ENCODE measurements at places on chromosomes 2 and 18. TPM values are rescaled to one million over a fixed set of nuclear protein-coding genes. Genes with fewer than 3 reads are reported as not detected.

GRCh38 chr2:1625281-1626001, 118.9 kb downstream of the PXDN start:
- peak; percentile 87 for DNase-seq

DNA sequence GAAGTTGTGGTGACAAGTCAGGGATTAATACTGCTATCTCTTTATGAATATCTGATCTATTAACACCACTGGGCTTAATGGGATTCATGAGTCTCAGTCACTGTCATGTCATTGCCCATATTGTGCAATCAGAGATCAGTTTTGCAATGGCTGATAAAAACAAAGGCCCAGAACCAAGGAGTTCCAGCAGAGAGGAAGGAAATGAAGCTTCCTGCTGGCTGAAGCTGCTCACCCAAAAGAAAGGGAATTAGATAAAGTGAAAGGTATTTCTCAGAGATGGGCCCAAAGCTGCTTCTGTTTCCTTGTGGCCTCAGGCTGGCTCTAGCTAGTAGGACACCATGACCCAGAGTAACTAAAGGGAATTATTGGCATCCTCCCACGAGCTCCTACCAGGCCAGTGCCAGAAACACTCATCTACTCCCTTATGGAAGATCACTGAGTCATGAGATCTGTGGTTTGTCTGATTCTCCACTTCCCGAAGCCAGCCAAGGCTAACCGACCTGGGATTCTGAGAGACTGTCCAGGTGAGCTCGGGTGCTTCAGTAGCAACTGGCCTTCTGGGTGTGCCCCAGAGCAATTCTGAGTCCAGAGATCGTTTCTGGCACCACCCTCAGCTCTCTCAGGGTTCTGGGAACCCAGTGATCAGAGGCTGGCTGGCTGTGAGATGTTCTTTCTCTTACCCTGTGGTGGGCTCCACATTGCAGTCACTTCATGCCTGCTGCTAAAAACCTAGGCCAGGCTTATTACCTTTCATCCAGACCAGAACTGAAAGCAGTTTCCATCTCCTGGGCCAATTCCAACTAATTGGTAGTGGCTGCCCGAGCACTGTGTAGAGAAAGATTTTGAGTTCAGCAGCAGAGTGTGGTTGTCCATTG, 129.5 kb upstream of the PELI1 start:
- peak; percentile 17 for DNase-seq

DNA sequence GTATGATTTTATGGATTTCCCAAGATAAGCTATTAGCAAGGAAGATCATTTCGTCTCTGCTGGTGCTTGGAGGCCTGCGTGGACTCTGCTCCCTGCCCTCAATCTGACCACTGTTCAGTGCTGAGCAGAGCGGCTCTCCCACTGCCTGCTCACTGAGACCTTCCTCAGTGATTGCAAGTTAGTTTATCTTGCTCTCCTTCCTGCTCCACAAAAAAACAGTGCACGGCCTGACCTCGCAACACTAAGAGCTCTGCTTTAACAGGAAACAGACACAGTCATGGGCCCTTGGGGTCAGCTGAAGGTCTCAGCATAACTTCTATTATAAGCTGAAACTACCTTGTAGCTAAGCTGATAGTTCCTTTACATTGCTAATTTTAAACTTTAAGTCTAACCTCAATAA, 53.1 kb downstream of the PRELID3A start:
- no peak for DNase-seq

- no peak for DNase-seq
These were observed 29.1 kb upstream of the INO80D start for GRCh38 chr2:206115026-206115578.

DNA sequence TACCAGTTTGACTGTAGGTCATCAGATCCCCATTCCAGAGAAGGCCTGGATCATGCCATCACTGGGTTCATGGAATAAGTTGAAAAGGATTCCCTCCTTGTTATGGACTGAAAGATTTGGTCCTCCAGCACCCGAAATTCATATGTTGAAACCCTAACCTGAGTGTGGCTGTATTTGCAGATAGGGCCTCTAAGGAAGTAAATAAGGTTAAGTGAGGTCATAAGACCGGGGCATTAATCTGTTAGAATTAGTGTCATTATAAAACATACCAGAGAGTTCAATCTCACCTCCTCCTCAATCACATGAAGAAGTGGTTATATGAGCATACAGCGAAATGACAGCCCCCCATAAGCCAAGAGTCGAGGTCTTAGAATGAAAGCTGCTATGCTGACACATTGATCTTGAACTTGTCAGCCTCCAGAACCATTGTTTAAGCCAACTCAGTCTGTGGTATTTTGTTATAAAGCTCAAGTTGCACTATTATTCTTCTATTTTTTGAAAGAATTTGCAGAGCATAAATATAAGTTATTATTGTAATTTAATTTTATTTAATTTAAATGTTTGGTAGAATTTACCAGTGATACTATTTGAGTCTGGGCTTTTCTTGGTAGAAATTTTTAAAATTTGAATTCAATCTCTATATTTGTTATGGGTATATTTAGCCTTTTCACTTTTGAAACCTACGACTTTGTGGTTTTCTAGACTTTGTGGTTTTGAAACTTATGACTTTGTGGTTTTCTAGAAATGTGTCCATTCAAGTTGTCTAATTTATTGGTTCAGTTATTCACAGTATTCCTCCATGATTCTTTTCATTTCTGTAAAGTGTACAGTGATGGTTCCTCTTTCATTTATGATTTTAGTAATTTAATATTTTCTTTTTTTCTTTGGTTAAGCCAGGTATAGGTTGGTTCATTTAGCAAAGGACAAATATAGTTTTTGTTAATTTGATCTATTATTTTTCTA, 1206.7 kb upstream of the CDH2 start:
- no peak for DNase-seq

The UCN gene
- total RNA-seq: 11.2 TPM

The MC4R gene
- total RNA-seq: not detected

- DNase-seq: no peak
These were observed 686.8 kb upstream of the ZEB2 start for GRCh38 chr2:145206496-145207281.

DNA sequence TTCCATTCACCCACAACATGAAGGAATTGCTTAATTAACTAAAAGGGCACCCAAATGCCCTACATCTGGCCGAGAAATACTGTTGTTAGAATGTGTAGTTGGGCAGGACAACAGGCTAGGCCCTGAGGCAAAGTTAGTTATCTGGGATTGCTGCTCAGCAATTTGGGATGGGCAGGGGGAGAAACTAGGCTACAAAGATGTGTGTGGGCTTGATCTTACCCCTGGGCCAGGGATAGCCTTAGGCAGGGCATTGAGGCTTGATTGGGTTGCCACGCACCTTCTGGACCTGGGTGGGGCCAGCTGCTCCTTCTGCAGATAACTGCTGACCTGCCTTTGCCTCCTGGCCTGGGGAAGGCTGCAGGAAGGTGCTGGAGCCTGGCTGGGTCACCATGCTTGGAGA, 9.4 kb downstream of the IL18RAP start:
- no peak for DNase-seq

The FBXO36 gene
- total RNA-seq: 8.4 TPM

GRCh38 chr18:13441736-13442135, 223.2 kb downstream of the LDLRAD4 start:
- DNase-seq: no peak

DNA sequence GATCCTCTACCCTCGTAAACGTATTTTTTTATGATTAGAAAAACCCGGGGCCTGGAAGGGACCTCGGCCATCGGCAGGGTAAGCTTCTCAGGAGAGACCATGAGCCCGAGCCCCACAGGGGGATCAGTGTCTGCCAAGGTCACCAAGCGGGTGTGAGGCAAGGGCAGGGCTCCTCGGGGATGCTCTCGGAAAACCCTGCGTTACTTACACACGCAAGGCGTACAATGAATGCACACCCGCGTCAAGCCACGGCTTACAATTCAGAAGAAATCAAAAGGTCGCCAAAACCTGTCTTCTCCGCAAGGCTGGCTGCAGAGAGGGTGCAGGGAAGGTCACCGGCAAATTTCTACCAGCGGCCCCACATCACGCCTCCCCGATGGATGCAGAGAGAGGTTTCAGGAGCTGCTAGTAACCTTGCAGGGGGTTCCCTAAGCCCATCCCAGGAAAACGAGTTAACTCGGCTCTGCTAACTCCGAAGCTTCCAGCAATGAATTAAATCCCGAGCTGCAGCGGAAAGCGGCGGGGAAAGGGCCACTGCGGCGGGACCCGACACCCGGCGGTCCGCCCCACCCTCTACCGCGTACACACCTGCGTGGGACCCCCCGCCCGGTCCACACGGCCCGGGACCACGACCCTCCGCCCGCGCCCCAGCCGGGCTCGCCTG, 638 bp downstream of the ST3GAL5 start:
- no peak for DNase-seq

GRCh38 chr2:121047383-121047782, 237.6 kb downstream of the TFCP2L1 start:
- DNase-seq: no peak

DNA sequence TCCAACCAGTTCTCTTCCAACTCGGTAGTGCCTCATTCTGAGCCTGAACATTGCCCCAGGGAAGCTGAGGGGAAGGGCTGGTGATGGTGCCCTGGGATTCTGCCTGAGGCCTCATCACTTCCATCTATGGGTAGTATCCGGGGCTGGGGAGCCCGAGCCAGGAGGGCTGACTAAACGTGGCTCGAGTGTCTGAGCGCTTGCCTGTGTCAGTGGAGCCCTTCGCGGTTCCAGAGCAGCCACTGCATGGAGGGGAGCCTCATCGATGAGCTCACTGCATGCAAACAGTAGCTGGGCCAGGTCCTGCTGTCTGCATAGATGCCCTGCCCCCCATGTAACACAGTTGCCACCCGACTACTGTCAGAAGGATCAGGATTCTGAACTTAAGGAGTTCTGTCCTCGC, 129.3 kb downstream of the GLI2 start:
- no peak for DNase-seq

DNA sequence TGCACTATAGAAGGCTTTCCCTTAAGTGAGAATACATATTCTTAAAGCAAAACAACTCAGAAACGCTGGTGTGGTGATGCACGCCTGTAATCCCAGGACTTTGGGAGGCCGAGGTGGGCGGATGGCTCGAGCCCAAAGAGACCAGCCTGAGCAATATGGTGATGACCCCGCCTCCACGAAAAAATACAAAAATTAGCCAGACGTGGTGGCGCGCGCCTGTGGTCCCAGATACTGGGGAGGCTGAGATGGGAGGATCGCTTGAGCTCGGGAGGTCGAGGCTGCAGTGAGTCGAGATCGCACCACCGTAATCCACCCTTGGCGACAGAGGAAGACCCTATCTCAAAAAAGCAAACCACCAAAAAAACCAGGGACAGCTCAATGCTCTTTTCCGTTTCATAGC, 750 bp upstream of the CCDC150 start:
- DNase-seq: no peak

DNA sequence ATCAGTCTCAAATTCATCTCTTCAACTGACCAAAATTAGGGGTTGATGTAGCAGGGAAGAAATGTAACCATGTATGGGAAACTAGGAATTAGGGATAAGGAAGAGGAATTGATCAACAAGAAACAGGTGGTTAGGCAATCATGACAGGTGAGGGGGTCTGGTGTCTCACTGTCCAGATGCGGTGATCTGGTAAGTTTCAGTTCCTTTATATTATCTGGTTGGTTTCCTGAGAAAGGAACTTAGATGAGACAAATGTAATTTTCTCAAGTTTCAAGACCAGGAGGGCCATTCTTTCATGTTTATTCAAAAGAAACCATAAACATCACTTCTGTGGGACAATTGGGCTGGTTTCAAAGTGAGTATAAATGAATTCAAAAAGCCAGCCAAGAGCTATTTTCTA, 306.2 kb upstream of the KCNJ3 start:
- DNase-seq: no peak

DNA sequence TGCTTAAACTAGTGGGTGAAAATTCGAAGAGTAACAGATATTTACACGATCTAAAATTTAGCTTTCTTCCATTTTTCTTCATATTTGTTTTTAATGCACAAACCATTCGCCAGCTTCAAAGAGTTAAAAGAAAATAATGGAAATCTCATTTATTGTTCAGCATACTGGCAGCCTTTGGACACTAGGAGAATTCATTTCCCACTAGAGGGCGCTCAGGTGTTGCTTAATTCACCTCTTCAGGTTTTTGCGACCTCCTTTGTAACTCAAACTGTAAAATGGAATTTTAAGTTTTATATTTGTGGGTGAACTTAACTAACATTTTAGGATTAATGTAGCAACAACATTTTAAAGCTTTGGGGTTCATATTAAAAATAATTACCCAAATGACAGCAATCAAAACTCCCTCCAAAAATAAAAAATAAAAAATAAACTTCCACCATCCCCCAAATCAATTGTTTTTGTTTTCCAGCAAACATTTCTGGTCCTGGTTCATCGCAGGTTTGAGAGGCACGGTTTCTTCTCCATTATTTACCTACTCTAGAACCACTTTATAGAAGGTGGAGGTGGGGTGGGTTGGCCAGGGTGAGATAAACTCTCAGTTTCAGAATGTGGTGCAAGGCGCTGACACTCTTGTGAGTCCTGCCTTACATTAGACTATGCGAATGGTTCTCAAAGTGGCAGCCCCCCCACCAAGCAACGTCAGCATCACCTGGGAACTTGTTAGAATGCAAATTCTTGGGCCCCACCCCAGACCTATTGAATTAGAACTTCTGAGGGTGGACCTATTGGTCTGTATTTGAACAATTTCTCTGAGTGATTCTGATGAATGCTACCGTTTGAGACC, 24.7 kb upstream of the PNPT1 start:
- peak; percentile 64 for DNase-seq

The MEP1B gene
- not detected for total RNA-seq

The SULT1C3 gene
- not detected for total RNA-seq

GRCh38 chr2:223852281-223852795, 15.0 kb upstream of the AP1S3 start:
- no peak for DNase-seq

GRCh38 chr2:66506265-66506664, 71.3 kb downstream of the MEIS1 start:
- no peak for DNase-seq

The OTX1 gene
- total RNA-seq: 2.2 TPM
